Uterus (tissue), 4 donors: ENCODE measurements at places on chromosomes 12 and 14.

GRCh38 chr12:105724641-105725040 lies 394.1 kb downstream of the C12orf75 start:
- no peaks in the 10 kb centered on the region for H3K4me1 ChIP-seq
- no peaks in the 10 kb centered on the region for H3K27me3 ChIP-seq
- H3K27ac ChIP-seq: no peak overlapping the region
- no peaks in the 10 kb centered on the region for H3K36me3 ChIP-seq
- DNase-seq: no peak

- H3K4me1 ChIP-seq: no peaks in the 10 kb centered on the region
- no peak for DNase-seq
- no peak overlapping the region for H3K4me3 ChIP-seq
- no peaks in the 10 kb centered on the region for H3K36me3 ChIP-seq
- H3K27me3 ChIP-seq: no peaks in the 10 kb centered on the region
- H3K27ac ChIP-seq: no peak overlapping the region
Observed at GRCh38 chr12:43167691-43168090, 384.3 kb downstream of the ADAMTS20 start.

GRCh38 chr14:99214701-99215100 lies 57.3 kb downstream of the BCL11B start:
- no peak overlapping the region for H3K27ac ChIP-seq
- no peak for DNase-seq
- H3K4me3 ChIP-seq: no peak overlapping the region
- H3K27me3 ChIP-seq: no peaks in the 10 kb centered on the region
- no peaks in the 10 kb centered on the region for H3K36me3 ChIP-seq

DNA sequence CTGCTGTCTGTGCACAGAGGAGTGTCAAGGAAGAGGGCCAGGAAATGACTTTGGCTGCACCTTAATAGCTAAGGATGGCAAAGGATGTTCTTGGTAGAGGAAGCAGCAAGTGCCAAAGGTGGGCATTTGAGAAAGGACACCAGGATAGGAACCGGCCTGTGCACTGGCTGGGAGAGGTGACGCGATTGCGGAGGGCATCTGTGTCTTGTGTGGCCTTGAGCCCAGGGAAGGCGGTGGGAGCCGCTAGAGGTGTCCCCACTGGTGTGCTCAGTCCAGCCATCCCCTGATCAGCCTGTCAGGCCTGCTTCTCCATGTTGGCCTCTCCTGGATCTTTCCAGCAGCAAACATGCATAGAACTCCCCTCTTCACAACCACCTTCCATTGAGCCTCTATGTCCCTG lies 30.2 kb downstream of the PAPLN start:
- H3K4me1 ChIP-seq: no peaks in the 10 kb centered on the region
- H3K4me3 ChIP-seq: no peak overlapping the region
- H3K27ac ChIP-seq: no peak overlapping the region
- no peak for DNase-seq

- H3K27me3 ChIP-seq: no peaks in the 10 kb centered on the region
- no peak for DNase-seq
- H3K4me1 ChIP-seq: no peaks in the 10 kb centered on the region
- no peak overlapping the region for H3K27ac ChIP-seq
Observed at GRCh38 chr12:93880853-93881522, 203.8 kb downstream of the CRADD start.

- H3K27ac ChIP-seq: no peak overlapping the region
- H3K36me3 ChIP-seq: no peaks in the 10 kb centered on the region
- no peak overlapping the region for H3K4me3 ChIP-seq
- DNase-seq: no peak
- peaks cover 3% of the 10 kb centered on the region for H3K4me1 ChIP-seq
Observed at GRCh38 chr12:64724201-64724745, 34.9 kb downstream of the GNS start.

GRCh38 chr14:79281244-79282152 lies 929.8 kb downstream of the DIO2 start:
- H3K27ac ChIP-seq: peak overlapping the region; percentile 22
- no peaks in the 10 kb centered on the region for H3K36me3 ChIP-seq
- no peaks in the 10 kb centered on the region for H3K27me3 ChIP-seq
- no peaks in the 10 kb centered on the region for H3K4me1 ChIP-seq
- H3K4me3 ChIP-seq: peak overlapping the region; percentile 5
- DNase-seq: no peak

DNA sequence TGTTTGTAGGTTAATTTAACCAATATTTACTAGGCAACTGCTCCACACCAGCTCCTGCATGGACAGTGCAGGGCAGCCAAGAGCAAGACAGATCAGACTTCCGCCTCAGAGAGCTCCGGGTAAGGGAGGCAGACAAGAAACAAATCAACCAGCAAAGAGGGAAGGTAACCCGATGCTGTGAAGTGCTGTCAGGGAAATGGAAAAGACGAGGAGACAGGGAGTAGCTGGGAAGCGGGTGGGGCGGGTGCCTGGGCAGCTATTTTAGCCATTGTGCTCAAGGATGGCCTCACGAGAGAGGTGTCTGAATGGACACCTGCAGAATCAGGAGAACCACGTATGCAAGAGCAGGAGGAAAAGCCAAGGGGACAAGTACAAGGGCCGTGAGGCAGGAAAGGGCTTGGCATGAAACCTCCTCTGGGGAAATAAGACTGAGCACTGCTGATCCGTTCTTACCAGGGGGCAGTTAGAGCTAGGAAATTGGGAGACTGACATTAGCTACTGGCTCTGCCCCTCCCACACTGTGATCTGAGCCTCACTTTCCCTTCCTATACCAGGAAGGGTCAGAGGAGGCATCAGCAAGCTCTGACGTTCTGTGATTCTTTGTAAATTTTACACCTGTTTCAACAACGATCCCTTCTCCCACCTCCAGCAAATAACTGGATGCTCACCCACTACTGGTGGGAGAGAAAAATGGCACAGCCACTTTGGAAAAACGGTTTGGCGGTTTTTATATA lies 6.5 kb upstream of the TMEM119 start:
- H3K27me3 ChIP-seq: no peaks in the 10 kb centered on the region
- no peaks in the 10 kb centered on the region for H3K36me3 ChIP-seq
- DNase-seq: no peak
- no peak overlapping the region for H3K27ac ChIP-seq
- H3K4me3 ChIP-seq: no peak overlapping the region
- no peaks in the 10 kb centered on the region for H3K4me1 ChIP-seq

DNA sequence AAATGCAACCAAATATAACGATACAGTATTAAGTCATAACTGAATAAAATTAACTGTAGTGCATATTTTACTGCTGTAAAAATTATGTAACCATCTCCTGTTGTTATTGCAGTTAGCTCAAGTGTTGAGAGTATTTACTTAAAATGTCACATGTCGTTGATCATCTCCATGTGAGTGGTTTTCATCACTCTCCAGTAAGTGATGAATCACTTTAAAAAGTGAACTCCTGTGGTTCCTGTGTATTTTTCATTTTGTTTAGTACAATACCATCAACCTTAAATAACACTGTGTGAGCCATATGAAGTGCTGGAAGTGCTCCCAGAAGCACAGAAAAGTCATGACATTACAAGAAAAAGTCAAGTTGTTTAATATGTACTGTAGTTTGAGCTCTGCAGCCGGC lies 104.7 kb upstream of the SLCO1B1 start:
- no peaks in the 10 kb centered on the region for H3K27me3 ChIP-seq
- no peak for DNase-seq
- no peaks in the 10 kb centered on the region for H3K36me3 ChIP-seq
- no peak overlapping the region for H3K4me3 ChIP-seq
- no peak overlapping the region for H3K27ac ChIP-seq

DNA sequence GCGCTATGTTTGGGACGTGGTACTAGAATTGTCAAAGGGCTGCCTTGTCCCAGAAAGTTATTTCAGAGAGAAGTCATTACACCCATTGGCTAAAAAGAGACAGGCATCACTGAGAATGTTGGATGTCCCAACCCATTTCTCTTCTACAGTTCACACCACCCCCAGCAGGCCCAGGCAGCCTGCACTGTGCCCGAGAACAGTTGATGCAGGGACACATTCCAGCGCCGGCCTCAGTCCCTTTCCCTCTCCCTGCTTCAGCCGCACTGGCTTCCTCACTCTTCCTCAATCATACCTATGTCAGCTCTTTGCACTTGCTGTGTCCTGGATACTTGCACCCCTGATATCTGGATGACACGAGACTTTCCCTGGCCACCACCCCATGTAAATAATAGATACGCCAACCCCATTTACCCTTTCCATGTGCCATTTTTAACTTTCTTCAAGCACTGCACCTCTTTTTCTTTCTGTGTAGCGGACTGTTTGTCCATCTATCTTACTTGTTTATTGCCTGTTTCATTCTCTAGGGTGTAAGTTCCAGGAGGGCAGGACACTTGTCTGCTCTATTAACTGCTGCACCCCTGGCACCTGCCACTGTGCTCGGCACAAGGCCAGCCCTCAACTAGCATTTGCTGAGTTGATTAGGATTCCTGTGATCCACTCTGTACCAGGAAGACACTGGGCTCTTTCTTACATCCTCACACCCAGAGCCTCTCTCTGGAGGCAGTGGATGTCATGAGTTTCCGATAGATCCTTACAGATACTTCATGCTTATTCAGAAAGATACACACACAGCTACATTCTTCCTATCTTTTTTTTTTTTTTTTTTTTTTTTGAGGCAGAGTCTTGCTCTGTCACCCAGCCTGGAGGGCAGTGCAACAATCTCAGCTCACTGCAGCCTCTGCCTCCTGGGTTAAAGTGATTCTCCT lies 76.6 kb upstream of the CEP83 start:
- no peaks in the 10 kb centered on the region for H3K36me3 ChIP-seq
- no peak for DNase-seq
- H3K27ac ChIP-seq: no peak overlapping the region
- H3K4me1 ChIP-seq: no peaks in the 10 kb centered on the region
- no peak overlapping the region for H3K4me3 ChIP-seq

GRCh38 chr12:131445795-131446194 lies 265.1 kb upstream of the SFSWAP start:
- no peaks in the 10 kb centered on the region for H3K4me1 ChIP-seq
- H3K4me3 ChIP-seq: no peak overlapping the region
- H3K27me3 ChIP-seq: no peaks in the 10 kb centered on the region
- no peak for DNase-seq
- no peaks in the 10 kb centered on the region for H3K36me3 ChIP-seq

- H3K4me1 ChIP-seq: no peaks in the 10 kb centered on the region
- no peak overlapping the region for H3K4me3 ChIP-seq
- H3K27me3 ChIP-seq: no peaks in the 10 kb centered on the region
- DNase-seq: no peak
- H3K36me3 ChIP-seq: no peaks in the 10 kb centered on the region
- no peak overlapping the region for H3K27ac ChIP-seq
Observed at GRCh38 chr12:26056335-26056734, 68.5 kb downstream of the BHLHE41 start.

DNA sequence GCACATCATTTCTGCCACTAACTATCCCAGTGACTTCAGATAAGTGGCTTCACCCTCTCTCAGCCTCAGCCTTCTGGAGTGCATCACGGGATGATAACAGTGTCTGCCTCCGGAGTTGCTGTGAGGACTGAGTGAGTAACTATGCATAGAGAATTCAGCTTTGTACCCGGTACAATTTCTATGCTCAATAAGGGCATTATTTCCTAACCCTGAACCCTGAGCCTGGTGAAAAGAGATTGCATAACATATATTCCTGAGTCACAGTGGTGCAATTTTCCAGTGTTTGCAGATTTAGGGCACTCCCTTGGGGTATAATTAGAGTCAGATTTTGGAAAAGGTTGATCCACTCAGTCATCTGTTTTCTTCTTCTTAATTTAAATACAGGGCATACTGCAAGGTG lies 181.1 kb downstream of the PTPN11 start:
- no peaks in the 10 kb centered on the region for H3K27me3 ChIP-seq
- H3K27ac ChIP-seq: no peak overlapping the region
- no peak for DNase-seq
- H3K36me3 ChIP-seq: no peaks in the 10 kb centered on the region
- H3K4me3 ChIP-seq: no peak overlapping the region

- DNase-seq: no peak
- H3K27me3 ChIP-seq: no peaks in the 10 kb centered on the region
- peaks cover 5% of the 10 kb centered on the region for H3K36me3 ChIP-seq
- no peak overlapping the region for H3K4me3 ChIP-seq
- H3K27ac ChIP-seq: no peak overlapping the region
Observed at GRCh38 chr14:58332561-58332960, 34.2 kb downstream of the ARID4A start.

DNA sequence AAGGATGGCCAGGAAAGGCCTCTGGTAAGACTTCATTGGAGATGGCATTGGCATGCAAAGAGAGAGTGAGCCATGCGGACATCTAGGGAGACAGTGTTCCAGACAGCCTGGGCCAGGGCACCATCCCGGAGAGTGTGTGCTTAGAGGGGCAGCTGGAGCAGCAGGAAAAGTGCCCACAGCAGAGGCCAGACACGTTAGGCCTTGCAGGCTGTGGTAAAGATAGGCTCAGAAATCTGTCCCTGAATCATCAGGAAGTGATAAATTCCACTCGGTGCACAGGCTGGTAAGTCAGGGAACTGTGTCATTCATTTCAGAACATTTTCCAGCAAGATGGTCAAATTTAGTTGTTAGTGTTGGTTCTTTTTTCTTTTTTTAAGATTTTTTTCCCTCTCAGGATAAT lies 8.8 kb downstream of the GALNT16 start:
- H3K36me3 ChIP-seq: no peaks in the 10 kb centered on the region
- no peak overlapping the region for H3K27ac ChIP-seq
- no peak for DNase-seq
- no peaks in the 10 kb centered on the region for H3K27me3 ChIP-seq
- no peaks in the 10 kb centered on the region for H3K4me1 ChIP-seq

DNA sequence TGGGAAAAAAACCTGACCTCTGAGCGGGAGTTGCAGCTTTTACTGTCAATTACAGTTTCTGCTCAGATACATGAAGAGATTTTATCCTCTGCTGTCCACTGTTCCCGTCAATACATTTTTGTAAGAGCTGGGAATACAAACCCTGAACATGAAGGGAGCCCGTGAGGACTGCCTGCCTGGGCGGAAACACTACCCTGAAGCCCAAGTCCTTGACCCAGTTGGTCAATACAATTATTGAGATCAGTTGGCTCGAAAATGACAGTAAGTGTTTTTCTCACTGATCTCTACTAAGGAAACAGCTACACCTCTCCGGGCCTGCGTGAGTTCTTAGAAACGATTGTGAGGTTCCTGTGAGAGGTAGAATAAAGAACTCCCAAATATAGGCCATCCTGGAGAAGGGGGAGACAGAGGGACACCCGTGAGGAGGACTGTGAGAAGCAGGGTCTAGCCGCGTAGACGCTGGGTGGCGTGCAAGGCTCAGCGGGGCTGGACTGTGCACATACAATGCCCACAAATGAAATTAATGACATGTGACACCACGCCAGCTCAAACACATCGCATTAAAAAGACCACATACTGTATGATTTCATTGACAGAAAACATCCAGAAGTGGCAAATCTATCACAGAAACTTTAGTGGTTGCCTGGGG lies 509.5 kb downstream of the TMEM132D start:
- no peak overlapping the region for H3K27ac ChIP-seq
- no peaks in the 10 kb centered on the region for H3K27me3 ChIP-seq
- DNase-seq: no peak
- H3K4me1 ChIP-seq: no peaks in the 10 kb centered on the region
- no peak overlapping the region for H3K4me3 ChIP-seq

DNA sequence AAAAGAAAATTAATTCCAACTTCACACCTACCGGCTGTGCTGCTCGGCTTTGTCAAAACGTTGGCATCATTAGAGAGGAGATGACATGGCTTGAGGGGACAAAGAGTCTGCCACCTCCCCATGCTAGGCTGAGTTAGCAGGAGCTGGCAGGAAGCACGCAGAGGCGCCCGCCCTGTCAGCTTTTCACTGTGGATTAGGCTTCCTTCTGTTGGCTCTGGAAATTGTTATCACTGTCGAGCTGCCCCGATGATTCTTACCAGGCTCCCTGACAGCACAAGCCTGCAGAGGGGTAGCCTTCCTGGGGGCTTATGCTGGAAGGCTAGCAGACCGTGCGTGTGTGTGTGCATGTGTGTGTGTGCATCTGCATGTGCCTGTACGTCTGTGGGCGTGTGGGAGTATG lies 490.9 kb upstream of the TBX3 start:
- no peak overlapping the region for H3K4me3 ChIP-seq
- DNase-seq: no peak
- H3K27ac ChIP-seq: no peak overlapping the region
- H3K36me3 ChIP-seq: no peaks in the 10 kb centered on the region
